ENCODE measurements at places on chromosomes 12 and 14. TPM values are rescaled to one million over a fixed set of nuclear protein-coding genes. Genes with fewer than 3 reads are reported as not detected.

ETFBKMT gene
- 7.0 TPM for polyA plus RNA-seq

KCNC2 gene
- not detected for polyA plus RNA-seq

NEUROD4 gene
- polyA plus RNA-seq = 0.17 TPM

DNA sequence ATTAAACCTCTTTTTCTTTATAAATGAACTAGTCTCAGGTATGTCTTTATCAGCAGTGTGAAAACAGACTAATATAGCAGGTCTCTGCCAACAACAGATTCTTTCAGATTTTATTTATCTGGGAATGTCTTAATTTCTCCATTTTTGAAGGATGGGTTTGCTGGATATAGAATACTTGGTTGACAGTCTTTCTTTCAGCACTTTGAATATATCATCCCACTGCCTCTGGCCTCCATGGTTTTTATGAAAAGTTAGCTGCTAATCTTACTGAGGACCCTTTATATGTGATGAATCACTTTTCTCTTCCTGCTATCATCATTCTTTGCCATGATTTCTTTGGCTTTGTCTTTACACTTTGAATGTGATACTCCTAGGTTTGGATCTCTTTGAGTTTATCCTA is 148.0 kb downstream of the ANO6 start:
- DNase-seq = no peak

- DNase-seq = no peak
Observed at GRCh38 chr12:28563936-28564335, 373.7 kb downstream of the CCDC91 start.
